Activated CD4-positive, alpha-beta T cell treated with anti-CD3 and anti-CD28 coated beads, Interleukin-2, amount 50 U/mL, for 16 hours (primary cell): ENCODE measurements at places on chromosomes 7 and 10.

GRCh38 chr7:138978541-138979184, 2.5 kb downstream of the KIAA1549 start:
- DNase-seq, result no peak

GRCh38 chr10:125882596-125882995, 1.5 kb upstream of the DHX32 start:
- no peak for DNase-seq

GRCh38 chr7:139830782-139831501, 1.9 kb downstream of the TBXAS1 start:
- no peak for DNase-seq

DNA sequence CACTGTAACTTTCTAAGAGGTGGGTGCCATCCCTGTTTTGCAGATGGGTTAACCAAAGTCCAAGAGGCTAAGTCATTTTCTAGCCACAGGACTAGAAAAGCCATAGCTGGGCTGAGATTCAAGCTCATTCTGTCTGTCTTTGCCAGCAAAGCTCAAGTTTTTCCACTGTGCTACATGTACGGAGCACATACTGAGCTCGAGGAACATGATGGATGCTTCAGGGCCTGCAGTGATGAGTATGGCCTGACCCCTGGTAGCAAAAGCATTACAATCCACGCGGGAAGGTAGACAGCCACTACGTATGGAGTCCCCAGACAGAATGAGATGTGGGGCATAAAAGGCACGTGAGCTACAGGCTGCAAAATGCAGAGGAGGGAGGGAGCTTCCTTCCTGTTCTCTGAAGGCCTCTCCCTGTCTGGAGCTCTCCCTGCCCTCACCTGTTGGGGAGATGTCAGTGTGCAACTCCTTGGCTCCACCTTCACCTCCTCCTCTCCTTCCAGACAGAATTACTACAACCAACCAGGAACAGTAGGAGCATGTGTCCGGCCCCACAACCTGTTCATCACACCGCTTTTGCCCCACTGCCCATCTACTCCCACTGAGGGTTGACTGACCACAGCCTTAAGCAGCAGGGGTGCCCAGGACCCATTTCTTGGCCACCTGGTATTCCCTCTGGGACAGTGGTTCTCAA, 16.4 kb downstream of the ITPRIP start:
- DNase-seq, result no peak

DNA sequence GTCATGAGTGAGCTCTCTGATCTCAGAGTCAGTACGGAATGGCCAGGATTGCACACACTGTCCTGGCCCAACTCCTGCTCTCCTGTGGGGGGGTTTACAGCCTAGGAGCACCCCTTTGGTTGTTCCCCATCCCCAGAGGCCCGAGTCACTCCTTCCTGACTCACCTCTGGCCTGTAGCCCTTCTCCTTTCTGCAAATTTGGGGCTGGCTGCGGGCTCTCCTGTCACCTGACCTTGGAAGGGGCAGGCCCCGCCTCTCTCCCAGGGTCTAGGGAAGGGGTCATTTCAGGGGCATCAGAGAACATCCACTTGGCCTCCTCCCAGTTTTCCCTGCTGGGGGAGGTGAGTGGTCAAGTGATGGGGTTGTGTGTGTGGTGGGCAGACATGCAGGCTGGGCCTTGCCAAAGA, 1.7 kb downstream of the NYAP1 start:
- DNase-seq, result no peak

- DNase-seq, result no peak
Measured at GRCh38 chr7:68805159-68805558, 793.1 kb upstream of the AUTS2 start.

DNA sequence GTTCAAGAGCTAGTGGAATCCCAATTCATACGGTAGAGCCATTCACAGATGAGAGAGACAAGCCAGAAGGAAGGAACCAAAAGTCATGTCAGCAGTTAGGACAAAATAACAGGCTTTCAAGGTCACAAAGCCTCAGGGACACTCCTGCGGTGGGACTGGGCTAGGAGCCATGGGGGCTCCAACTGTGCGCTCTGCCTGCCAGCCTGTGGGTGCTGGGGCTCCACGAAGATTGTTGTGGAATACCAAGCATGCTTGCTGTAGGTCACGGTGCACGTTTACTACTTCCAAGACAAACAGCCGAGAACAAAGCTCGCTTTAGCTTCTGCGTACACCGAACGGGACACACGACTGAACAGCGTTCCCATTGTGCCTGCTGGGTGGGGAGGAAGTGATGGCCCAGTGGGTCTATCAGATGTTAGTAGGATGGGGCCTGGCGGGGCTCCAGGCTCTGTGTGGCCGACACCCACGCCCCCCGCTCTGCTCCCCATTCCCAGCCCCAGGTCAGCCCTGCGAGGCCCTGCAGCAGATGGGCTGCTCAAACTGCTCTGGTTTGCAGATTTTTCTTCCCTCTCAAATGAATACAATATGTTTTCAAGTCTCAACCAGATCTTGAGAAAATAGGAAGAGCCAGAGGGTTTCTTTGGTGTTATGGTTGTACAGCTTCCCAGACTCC, 158.9 kb downstream of the EGFR start:
- no peak for DNase-seq

DNA sequence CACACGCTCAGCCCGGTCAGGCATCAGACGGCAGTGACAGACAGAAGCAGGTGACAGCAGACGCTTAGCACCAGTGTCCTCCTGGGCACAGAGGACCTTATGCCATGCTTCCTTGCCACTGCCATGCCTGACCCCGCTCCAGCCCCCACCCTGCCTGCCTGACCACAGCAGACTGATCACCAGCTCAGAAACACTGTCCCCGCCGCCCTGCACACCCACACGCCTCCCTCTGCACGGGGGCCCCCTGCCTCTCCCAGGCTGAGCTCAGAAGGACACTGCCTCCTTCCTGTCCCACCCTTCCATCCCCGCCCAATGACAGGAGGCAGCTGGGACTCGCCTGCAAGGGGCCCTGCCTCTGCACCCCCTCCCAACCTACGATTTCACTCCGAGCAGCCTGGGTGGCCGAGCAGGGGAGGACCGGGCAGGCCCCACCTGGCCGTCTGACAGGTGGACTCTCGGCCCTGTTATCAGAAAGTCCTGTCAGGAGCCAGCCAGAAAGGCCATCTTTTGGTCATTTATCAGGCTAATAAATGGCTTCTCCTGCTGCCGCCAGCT, 183.4 kb downstream of the ELFN1 start:
- no peak for DNase-seq
